T-cell (primary cell): ENCODE measurements at places on chromosomes 16 and 17. TPM values are rescaled to one million over a fixed set of nuclear protein-coding genes. Genes with fewer than 3 reads are reported as not detected.

GRCh38 chr16:56670620-56670934, 963 bp downstream of the MT1H start:
- no peak overlapping the region for H3K4me3 ChIP-seq
- no peak overlapping the region for H3K27ac ChIP-seq
- peaks cover 26% of the 10 kb centered on the region for H3K4me1 ChIP-seq
- no peaks in the 10 kb centered on the region for H3K36me3 ChIP-seq

- peaks cover 5% of the 10 kb centered on the region for H3K27me3 ChIP-seq
- H3K4me1 ChIP-seq = no peaks in the 10 kb centered on the region
These were observed 21.1 kb downstream of the GINS3 start for GRCh38 chr16:58413359-58413758.

- H3K4me3 ChIP-seq = no peak overlapping the region
- peaks cover 17% of the 10 kb centered on the region for H3K36me3 ChIP-seq
- H3K27me3 ChIP-seq = no peaks in the 10 kb centered on the region
- H3K4me1 ChIP-seq = no peaks in the 10 kb centered on the region
- DNase-seq = no peak
These were observed 278.9 kb upstream of the TNRC6C start for GRCh38 chr17:77679589-77679988.

GRCh38 chr16:68448360-68448970, at the start of gene SMPD3:
SMPD3 (minus strand) TSS chr16:68448508; CDS start chr16:68372181, 76,327 bp downstream.
- no peaks in the 10 kb centered on the region for H3K36me3 ChIP-seq
- DNase-seq = peak; percentile 97
- H3K4me3 ChIP-seq = peak within 1 kb of the TSS; percentile 49
- peaks cover 31% of the 10 kb centered on the region for H3K27me3 ChIP-seq

DNA sequence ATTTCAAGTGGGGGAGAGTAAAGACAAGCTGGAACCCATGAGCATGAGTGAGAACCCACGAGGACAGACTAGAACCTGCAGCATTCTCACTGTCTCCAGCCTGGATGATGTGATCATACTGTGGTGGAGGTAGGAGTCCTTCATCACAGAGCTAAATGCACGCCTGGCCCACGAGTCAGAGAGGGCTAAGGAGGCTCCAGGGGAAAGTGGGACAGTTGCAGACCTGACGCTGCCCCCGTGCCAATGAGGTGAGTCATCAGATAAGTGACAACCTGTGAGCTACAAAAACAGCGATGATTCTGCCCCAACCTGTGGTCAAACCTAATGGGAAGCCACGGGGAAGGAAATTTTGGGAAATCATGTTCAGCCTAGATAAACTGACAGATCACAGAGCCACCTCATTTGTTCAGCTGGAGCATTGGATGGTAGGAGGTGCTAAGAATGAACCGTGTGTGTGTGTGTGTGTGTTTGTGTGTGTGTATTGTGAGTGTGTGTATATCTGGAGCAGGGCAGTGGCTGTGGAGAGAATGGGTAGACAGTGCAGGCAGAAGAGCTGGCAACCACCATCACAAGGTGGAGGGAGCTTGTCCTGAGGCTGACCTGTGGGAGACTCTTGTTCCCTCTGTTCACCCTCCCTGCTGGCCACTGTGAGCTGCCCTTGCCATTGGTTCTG, 131.8 kb downstream of the UTP18 start:
- H3K27ac ChIP-seq = no peak overlapping the region
- H3K27me3 ChIP-seq = no peaks in the 10 kb centered on the region
- DNase-seq = no peak
- H3K4me1 ChIP-seq = no peaks in the 10 kb centered on the region

DNA sequence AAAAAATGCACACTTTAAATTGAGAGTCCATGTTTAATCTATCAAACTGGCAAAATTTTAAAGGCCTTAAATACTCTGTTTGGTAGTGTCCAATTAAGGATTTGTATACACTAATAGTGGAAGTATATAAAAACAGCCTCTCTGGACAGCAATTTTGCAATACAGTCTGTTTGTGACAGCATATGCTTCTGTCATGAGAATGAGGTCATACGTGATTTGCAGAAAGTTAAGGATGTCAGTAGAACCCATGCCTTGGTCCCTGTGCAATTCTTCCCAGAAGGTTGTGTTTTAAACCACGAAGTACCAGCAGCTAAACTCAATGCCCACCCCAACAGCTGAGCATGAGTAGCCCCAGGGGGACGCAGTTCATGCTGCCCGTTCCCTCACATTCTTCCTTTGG, 78.4 kb downstream of the AIPL1 start:
- H3K36me3 ChIP-seq = no peaks in the 10 kb centered on the region
- no peaks in the 10 kb centered on the region for H3K4me1 ChIP-seq
- no peak for DNase-seq
- no peak overlapping the region for H3K4me3 ChIP-seq

DNA sequence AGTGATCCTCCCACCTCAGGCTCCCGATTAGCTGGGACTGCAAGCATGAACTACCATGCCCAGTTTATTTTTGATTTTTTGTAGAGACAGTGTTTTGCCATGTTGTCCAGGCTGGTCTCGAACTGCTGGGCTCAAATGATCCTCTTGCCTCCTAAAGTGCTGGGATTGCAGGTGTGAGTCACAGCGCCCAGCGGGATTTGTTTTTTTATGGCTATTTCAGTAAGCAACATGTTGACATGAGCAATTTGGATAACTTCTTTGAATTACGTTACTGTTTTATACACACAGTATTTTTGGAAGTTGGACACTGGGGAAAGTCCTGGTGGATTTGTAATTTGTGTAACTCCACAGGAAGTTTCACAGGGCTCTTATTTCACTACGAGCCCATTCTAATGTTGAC, 18.5 kb upstream of the RHOT1 start:
- peaks cover 7% of the 10 kb centered on the region for H3K4me1 ChIP-seq
- no peak overlapping the region for H3K4me3 ChIP-seq
- no peaks in the 10 kb centered on the region for H3K27me3 ChIP-seq
- H3K27ac ChIP-seq = no peak overlapping the region

GRCh38 chr17:35932586-35932985, 2.0 kb upstream of the RDM1 start:
- H3K36me3 ChIP-seq = no peaks in the 10 kb centered on the region
- peaks cover 5% of the 10 kb centered on the region for H3K4me1 ChIP-seq
- H3K27me3 ChIP-seq = no peaks in the 10 kb centered on the region
- no peak overlapping the region for H3K27ac ChIP-seq
- H3K4me3 ChIP-seq = no peak overlapping the region

GRCh38 chr17:82241183-82241925, 12.5 kb downstream of the SLC16A3 start:
- no peak for DNase-seq
- H3K27ac ChIP-seq = peak overlapping the region; percentile 52
- no peak overlapping the region for H3K4me3 ChIP-seq
- peaks cover 43% of the 10 kb centered on the region for H3K36me3 ChIP-seq
- H3K27me3 ChIP-seq = no peaks in the 10 kb centered on the region
- peaks cover 74% of the 10 kb centered on the region for H3K4me1 ChIP-seq

- no peak overlapping the region for H3K4me3 ChIP-seq
- H3K27ac ChIP-seq = no peak overlapping the region
- H3K27me3 ChIP-seq = peaks cover 13% of the 10 kb centered on the region
- H3K36me3 ChIP-seq = no peaks in the 10 kb centered on the region
- peaks cover 40% of the 10 kb centered on the region for H3K4me1 ChIP-seq
These were observed 46.0 kb downstream of the SDK2 start for GRCh38 chr17:73598212-73598611.

DNA sequence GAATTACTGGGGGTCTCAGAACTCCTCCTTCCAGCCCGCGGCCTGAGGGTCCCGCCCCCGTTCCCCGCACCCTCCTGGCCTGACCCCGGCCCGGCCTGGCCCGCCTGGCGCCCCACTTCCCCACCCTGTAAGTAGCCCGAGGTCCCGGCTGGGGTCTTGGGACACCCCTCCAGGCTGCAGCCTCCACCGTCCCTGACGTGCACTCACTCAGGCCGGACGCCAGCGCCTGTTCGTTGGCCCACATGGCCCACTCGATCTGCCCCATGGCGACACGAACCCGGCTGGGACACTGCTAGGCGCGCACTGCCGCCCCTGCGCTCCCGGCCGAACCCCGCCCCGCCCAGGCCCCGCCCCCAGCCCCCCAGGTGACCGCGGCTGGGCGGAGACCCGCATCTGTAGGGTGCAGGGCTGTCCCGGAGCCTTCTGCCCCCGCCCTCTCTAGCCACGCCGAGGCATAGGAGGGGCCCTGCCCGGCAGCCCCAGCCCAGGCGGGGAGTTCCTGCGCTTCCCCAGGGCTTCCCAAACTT, at the start of gene CYBA:
Gene CYBA (minus strand): TSS at position 305 of the 527 bp plus-strand sequence. CDS start 40 bp downstream, at position 265.
- peaks cover 7% of the 10 kb centered on the region for H3K4me1 ChIP-seq
- peaks cover 27% of the 10 kb centered on the region for H3K36me3 ChIP-seq
- H3K27me3 ChIP-seq = no peaks in the 10 kb centered on the region
- H3K4me3 ChIP-seq = peak within 1 kb of the TSS; percentile 90

The NECAB2 gene
- not detected for total RNA-seq

The RRAD gene
- total RNA-seq = 1.1 TPM
